ENCODE measurements at places on chromosomes 13 and 19.

DNA sequence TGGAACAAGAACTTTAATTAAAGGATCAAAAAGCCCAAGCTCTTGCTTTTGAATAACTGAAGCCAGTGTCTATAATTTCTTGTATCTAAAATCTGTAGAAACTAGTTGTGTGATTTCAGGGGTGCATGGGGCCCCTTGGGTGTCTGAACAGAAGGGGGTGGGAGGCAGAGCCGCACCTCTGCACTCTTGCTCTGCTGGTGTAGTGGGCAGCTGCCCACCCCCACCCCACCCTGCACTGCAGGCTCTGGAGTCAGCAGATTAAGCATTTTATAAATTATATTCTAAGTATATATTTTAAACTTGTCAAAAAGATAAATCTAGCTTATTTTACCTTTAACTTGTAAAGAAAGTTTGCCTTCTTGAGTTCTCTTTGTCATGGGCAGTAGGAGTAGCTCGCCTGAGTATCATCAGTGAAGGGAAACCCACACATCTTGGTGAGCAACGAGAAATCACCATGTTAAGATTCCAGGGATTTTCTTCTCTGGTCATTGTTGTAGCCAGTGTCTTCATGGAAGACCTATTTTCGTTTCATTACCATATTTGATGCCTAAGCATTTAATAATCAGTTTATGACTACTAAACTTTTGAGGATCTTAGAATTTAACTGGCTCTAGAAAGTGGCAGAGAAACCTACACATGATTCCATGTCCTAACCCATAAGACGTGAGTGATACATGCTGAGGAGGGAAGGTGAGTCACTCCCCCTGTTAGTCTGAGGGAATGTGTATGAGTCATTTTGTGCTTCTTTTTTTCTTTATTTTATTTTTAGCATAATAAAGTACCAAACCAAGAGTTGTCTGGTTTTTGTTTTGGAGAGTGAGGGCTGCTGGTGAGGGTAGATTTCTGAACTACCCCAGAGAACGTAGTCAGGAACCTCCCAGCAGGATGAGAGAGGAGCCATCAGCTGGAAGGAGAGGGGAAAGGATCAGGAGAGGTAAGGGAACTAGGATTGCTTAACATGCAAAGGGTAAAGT, 7.7 kb downstream of the UBE2L5 start:
- DNase-seq: no peak

GRCh38 chr13:18971576-18972219, 209.9 kb downstream of the TUBA3C start:
- no peak for DNase-seq

DNA sequence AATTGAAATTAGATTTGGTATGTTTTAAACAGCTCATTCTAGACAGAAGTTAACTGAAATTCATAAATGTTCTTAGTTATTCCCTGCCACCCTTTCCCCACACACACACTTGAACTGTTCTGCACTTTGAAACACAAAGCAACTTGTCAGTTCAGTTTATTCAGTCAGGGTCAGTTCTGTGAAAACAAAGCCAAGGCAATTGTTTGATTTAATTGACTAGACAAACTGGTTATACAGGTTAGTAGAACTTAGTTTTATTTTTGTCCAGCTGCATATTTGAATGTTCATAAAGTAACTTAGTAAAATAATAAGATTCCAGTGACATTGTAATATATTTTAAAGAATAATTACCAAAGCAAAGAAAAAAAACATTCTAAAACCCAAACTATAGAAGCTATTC, 98.3 kb upstream of the KLF5 start:
- DNase-seq: no peak

DNA sequence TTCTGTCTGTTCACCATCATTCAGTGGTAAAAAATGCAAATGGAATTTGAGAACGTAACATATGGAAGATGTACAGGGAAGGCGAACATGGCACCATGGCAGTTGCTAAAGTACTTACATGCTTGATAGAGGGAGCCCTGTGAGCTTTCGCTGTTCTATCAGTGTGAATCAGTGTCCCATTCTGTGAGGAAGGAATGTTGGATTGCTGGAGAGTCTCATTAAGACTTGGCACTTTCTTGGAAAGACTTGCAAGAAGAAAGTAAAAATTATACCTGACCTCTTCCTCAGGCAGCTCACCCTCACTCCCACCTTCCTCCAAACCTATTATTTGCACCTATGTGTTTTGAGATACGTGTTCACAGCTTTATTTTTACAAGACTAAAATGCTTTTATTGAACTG, 43.5 kb downstream of the FREM2 start:
- DNase-seq: no peak

- DNase-seq: no peak
Measured at GRCh38 chr13:42039457-42039945, 8.9 kb upstream of the DGKH start.

- no peak for DNase-seq
Measured at GRCh38 chr13:59354665-59355369, 808.9 kb downstream of the DIAPH3 start.

DNA sequence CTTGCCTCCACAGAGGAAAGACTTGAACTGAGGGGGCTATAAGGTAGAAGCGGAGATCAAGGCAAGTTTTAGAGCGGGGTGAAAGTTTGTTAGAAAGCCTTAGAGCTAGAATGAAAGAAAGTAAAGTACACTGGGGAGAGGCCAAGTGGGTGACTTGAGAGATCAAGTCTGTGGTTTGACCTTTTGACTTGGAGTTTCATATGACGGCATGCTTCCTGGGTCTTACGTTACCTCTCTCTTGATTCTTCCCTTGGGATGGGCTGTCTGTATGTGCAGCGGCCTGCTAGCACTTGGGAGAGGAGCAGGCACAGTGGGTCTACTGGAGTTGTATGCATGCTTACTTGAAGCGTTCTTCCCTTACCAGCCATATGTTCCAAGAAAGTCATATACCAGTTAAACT, 1768.5 kb downstream of the PCDH9 start:
- no peak for DNase-seq

GRCh38 chr19:39316627-39317321, 3.9 kb downstream of the LRFN1 start:
- DNase-seq: no peak

DNA sequence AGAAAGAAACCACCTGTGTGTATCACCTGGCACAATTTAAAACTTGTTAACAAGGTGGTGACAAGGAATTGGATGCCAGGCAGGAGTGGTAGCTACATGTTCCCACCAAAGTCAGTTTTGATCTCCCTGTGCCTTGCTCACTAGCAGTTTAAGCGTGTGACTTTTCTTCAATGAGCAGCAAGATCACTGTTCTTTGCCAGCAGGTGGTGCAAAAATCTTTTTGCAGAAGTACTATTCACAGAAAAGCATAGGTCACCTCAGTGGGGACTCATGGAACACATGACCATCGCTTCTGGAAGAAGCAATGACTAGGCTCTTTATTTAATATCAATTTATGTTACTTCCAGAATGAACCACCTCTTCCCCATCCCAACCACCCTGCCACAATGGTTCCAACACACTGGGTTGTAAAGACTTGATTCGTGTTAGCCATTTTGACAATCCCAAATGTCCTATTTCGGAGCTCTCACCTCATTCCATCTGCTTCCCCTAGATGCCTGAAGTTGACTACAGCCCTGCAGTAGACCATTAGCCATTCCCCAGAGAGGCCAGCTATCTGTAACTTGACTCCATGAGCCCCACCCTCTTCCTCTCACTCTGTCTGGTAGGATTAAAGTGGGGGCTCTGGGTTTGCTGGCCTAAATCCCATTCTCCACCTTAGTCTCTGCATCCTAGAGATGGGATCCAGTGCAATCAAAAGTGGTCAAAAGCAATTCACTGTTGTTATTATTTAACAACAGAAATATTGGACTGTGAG, 59.1 kb upstream of the TNFRSF19 start:
- no peak for DNase-seq

- no peak for DNase-seq
Measured at GRCh38 chr13:107457686-107458085, 757.6 kb downstream of the LIG4 start.

GRCh38 chr19:23071147-23071511, 45.7 kb upstream of the ZNF730 start:
- no peak for DNase-seq

GRCh38 chr13:99886706-99887105, 84.9 kb downstream of the ZIC5 start:
- no peak for DNase-seq

DNA sequence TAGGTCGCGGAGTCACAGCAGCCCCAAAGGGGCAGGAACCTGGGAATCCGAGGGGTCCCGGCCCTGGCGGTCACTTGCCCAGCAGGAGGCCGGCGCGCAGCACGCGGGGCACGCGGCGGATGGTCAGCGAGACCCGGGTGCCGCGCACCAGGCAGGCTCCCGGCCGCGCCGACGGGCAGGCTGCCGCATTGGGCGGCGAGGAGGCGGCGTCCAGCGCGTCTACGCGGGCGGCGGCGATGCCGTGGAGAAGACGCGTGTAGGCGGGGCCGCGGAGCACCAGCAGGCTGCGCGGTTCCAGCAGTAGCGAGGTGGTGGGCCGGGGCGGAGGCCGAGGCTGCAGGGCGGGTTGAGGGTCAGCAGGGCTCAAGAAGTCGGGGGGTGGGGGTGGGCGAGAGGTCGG, 607 bp upstream of the SYNE4 start:
- no peak for DNase-seq

Data from esophagus squamous epithelium (tissue), 5 donors.